ENCODE measurements at places on chromosomes 5 and 9.

- DNase-seq: no peak
Observed at GRCh38 chr5:44770780-44771717, 37.7 kb upstream of the MRPS30 start.

GRCh38 chr5:150215979-150216944, 26.4 kb downstream of the SLC6A7 start:
- no peak for DNase-seq

DNA sequence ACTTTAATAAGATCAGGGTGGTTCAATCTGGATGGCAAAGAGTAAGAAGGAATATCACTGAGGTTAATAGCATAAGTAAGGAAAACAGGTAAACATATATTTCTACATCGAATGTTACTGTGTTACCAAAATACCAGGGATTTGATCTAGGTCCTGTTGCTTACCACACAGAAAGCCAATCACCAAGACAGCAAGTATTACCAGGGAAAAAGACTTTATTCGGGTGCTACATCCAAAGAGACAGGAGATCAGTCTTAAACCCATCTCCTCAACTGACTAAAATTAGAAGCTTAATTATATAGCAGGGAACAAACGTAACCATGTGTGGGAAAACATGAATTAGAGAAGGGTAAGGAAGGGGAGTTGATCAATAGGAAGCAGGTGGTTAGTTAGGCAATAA, 500.1 kb downstream of the EFNA5 start:
- DNase-seq: no peak

GRCh38 chr5:55894135-55894534, 43.0 kb downstream of the IL31RA start:
- DNase-seq: no peak

GRCh38 chr5:63794296-63794695, 167.9 kb downstream of the HTR1A start:
- DNase-seq: no peak
